ENCODE measurements at places on chromosomes 11 and 22.

DNA sequence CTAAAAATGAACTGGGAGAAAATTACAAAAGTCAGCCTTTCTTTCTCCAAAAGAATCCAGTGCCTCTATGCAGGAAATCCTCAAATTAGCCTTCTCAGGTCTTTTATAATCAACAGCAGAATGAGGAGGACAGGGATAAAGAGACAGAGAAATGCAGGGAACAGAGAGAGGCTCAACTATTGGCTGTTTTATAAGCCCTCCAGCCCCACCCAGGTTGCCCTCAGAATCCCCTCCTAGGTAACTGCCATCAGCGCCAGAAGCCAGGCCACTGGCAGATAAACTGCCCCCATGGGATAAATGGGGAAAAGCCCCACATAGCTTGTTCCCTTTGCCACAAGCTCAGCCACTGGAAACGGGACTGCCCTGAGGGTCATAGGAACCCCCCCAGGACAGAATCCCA is 10.9 kb upstream of the HMOX1 start:
- no peak for DNase-seq

GRCh38 chr22:40405178-40406062 is 35.0 kb downstream of the SGSM3 start:
- DNase-seq: no peak

GRCh38 chr11:99371257-99371656 is 350.5 kb downstream of the CNTN5 start:
- DNase-seq: no peak

DNA sequence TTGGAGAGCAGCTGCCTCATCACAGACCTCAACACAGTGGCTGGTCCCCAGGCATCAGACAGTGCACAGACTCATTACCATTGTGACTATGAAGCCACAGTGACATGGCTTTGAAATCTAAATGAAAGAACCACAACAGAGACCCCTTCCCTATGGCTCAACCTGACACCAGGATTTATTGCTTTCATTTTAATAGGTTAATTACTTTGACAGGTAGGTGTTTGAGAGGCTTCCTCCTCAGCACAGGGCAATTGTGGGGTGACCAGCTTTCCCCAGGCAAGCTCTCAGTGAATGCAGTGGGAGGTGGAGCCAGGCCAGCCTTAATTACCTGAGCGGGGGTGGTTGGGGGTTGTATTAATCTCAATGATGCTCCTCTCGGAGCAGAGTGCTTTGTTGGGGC is 102.3 kb downstream of the CHST1 start:
- no peak for DNase-seq

DNA sequence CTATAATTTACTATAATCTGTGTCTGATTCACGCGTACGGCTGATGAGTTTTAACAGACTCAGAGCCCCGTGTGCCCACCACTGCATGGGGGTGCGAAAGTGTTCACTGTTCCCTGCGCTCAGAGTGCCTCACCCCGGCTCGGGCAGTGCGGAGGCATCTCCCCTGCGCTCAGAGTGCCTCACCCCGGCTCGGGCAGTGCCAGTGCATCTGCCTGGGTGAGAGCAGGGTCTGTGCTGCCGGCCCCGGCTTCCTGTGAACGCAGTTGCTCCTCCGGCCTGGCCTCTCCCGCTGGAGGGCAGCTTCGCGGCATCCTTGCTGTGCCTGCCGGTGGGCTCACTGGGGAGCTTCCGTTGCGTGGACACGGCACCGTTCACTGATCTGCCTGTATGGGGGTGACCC is 14.2 kb downstream of the PTDSS2 start:
- no peak for DNase-seq

DNA sequence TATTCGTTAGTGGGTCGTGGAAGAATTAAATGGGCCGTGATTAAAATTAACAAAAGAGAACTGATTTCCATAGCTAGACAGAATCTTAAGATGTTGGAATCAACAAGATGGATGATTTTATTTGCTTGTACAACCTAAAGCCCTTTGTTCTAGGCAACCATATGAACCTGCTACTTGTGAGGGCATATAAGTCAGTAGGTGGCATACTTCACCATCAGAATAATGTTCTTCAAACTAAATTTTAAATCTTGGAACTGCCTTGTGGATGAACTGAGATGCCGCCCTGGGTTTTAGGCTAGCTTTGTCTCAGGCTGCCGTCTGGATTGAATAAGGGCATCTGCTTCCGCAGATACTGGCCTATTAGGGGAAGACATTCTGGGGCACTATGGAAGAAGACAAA is 40.9 kb downstream of the CSRP3 start:
- no peak for DNase-seq

DNA sequence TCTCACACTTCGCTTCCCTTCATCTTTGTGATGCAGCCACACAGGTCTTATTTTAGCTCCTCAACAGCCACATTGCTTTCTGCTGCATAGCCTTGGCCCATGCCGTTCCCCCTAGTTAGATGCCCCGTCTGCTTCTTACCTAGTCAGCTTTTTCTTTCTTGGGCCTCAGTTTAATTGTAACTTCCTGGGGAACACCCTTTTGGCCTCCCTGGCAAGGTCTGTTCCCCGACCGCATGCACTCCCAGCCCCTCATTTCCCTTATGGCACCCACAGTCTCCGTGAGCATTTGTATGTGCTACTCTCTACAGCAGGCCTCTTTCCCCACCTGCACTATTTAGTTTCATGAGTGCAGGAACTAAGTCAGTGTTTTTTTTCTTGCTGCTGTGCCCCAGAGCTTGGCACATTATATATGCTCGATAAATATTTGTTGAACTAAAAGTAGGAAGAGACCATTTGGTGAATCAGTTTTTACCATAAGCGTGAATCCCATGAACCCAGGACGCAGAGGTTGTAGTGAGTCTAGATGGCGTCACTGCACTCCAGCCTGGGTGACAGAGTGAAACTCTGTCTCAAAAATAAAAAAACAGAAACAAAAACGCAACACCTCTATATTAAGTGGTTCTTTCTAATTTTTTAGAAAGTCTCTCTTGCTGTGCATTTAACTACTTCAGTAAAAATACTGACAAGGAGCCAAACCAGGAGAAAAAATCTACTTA is 38.5 kb downstream of the TNRC6B start:
- DNase-seq: no peak

DNA sequence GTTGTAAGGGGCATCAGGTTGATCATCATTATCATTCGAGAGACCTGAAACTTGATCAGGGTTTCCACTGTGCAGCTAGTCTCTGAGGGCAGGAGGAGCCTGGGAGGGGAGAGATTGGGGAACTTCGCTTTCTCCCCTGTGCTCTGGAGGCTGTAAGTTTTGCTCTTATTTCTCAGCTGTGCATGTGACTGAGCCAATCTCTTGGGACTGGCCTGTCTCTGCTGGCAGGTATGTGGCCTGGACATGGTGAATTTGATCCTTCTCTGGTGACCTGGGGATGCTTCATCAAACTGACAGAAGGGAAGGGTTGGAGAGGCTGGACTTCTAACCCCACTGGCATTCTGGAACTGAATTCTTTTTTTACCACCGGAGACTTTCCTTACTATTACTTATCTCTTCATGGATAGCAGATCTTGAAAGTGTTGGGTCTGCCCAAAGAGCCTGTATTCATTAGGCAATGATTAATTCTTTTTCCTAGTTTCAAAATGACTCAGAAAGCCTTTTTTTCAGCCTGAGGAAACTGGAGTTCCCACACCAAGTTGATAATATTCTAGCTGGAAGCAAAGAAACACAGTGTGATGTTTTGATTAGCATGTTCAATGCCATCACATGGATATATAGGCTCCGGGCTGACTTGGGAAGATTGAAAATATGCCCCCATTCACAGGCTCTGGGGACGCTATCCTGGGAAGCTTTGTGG is 36.5 kb downstream of the TSPAN18 start:
- no peak for DNase-seq

DNA sequence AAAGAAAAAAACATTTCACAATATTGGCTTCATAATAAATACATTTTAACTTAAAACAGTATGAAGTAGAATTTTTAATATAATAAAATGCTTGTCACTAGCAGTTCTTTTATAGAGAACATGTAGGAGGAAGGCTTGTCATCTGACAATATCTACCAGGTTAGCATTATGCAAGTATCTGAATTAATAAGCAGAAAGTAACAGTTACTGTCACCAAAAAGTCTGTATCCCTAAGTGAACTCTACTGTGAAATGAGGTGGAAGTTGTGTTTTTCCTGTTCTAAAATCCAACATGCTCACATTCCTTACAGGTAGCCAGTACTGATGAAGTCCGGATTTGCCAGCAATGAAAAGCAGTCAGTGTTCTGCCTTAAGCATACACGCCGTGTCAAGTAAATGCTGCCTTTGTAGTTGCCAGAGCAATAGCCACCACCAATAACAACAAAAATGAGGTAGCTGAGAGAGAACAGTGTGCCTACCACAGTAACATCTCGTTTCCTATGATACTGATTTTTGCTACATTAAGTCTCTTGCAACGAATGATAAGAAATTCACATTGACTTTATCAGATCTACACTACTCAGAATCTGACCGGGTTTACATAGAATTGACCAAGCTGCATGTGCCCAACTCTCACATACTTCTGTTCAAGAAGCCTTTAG is 95.5 kb downstream of the SIK3 start:
- no peak for DNase-seq

- DNase-seq: no peak
Observed at GRCh38 chr11:69230856-69231425, 63.0 kb upstream of the MYEOV start.

- no peak for DNase-seq
Observed at GRCh38 chr11:80944758-80945157, 1503.9 kb upstream of the TENM4 start.

GRCh38 chr11:128488471-128488870 is 98.9 kb downstream of the ETS1 start:
- no peak for DNase-seq

DNA sequence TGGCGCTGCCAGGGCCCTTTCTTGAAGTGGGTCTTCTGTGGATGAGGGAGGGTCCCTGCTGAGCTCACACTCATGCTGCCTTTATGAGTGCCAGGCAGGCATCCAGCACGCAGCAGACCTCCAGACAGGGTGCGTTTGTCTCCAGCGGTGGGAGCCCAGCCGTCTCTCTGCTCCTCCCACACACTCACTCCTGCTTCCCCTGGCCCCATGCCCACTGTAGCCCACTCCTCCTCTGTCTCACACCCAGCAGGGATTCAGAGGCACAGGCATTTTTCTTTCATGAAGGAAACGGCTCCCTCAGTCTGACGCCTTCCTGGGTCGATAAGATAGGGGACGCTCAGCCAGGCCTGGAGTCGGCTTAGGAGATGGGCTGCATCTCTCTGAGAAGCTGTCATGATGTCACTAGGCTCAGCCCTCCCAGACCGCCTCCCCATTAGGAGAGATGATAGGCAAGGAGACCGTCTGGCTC is 183.9 kb upstream of the NCAM1 start:
- DNase-seq: no peak

DNA sequence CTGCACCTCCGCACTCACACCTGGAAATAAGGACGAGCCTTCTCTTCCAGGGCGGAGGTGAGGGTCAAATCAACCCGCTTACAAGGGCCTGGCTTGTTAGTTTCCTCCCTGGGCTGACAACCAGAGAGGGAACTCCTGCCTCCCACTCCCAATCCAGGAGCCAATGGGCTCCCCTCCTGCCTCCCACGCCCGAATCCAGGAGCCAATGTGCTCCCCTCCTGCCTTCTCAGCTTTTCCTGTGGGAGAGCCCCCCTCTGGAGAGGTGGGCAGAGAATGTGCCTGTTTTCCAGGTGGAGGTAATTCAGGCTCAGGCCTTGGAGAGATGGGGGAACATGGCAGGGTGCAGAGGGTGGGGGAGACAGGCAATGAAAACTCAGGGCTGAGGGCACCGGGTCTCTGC is 53.7 kb upstream of the TTLL12 start:
- DNase-seq: no peak

DNA sequence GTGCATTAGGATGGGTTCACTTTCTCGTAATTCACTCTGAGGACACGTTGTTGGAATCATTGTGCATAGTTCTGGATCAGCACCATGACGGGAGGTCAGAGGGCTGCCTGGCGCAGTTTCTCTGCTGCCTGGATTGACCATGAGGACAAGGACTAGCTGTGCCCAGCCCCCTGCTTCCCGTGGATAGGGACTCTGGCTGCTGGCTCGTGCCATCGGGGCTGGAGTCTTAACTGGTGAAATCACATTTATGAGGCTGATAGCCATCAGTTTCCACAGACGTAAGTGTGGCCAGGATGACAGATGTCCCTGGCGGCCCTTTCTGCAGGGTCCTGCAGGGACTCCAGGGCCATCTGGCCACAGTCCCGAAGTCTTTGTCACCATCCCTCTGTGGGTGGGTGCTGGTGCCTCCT is 24.1 kb upstream of the GRAMD4 start:
- no peak for DNase-seq

GRCh38 chr22:20957683-20958431 is 9.2 kb upstream of the AIFM3 start:
- DNase-seq: no peak

GRCh38 chr11:19541521-19542049 is 171.1 kb upstream of the NAV2 start:
- no peak for DNase-seq

DNA sequence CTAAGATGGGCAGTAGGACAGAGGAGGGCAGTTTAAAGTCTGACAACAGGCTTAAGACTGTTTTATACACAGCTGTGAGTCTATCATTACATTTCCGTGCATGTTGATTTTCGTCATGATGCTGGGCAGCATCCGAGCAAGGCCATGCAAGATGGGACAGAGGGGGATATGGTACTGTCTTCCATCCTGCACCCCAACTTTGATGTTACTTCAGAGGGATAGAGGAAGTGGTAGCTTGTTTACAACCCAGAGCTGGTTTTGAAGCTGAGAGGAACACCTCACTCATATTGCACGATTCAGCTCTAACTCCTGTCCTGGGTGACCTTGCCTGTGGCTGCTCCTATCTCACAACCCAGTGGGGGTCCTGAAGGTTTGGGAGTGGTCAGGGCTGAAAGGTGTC is 3.0 kb upstream of the SORL1 start:
- no peak for DNase-seq

DNA sequence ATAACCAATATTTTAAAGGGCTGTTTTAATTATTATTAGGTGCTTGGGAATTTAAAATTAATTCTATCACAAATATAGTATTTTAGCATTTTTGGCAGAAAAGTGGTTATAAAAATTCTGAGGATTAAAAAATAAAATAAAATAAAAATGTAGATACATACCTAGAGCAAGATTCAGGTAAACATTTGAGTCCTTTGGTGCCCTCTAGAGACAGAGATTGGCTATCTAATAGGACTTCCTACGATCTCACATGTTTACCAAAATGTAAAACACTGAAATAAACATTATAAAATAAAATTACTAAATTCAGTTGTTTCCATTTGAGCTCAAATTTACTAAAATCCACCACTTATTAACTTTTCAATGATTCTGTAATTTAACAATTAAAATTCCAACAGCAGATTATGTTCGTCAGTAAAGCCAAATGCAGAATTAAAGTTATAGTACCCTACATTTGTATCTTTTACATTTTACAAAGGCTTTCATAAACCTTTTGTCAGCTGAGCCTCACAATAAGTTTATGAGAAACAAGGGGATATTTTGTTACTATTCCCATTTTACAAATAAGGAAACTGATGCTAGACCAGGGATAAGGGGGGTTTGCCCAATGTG is 27.7 kb downstream of the SLC36A4 start:
- DNase-seq: no peak

DNA sequence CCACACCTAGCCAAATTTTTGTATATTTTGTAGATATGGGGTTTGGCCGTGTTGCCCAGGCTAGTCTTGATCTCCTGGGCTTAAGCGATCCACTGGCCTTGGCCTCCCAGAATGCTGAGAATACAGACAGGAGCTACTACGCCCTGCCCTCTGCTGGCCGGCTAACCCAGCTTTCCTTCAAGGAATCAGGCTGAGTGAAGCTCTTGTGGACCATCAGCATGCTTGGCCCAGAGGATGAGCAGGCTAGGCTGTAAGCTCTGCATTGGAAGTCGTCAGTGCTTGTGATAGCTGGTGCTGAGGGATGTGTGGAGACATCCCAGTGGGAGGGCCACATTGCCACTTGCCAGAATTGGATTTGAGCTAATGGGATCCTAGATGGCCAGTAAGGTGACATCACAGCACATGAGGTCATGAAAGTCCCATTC is 60.6 kb downstream of the MED15 start:
- DNase-seq: no peak

All from NCI-H748 treated with DMSO at 0.1 percent for 48 hours (cell line).